Activated CD8-positive, alpha-beta memory T cell treated with anti-CD3 and anti-CD28 coated beads, Interleukin-2, amount 10 ng/mL, durations not matched to agents 7 days and 5 days (primary cell): ENCODE measurements at places on chromosomes 5 and 9. TPM values are rescaled to one million over a fixed set of nuclear protein-coding genes. Genes with fewer than 3 reads are reported as not detected.

- H3K4me3 ChIP-seq: no peak overlapping the region
- H3K36me3 ChIP-seq: no peaks in the 10 kb centered on the region
- peaks cover 42% of the 10 kb centered on the region for H3K27me3 ChIP-seq
- no peaks in the 10 kb centered on the region for H3K4me1 ChIP-seq
- no peak overlapping the region for H3K27ac ChIP-seq
- no peak for DNase-seq
These were observed 678 bp upstream of the KIF12 start for GRCh38 chr9:114099669-114100270.

DNA sequence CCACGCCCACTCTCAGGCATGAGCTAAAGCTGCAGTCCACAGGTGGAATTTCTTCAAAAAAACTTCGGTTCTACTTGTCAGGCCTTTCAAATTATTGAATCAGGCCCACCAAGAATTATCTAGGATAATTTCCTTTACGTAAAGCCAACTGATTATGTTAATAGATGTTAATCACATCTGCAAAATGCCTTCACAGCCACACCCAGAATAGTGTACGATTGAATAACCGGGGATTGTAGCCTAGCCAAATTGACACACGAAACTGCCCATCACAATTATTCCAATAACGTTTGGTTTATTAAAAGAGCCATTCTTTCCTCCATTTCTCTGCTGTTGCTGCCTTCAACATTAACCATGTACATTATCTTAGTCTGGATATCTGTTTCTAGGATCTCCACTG, 148.7 kb downstream of the NR3C1 start:
- H3K27ac ChIP-seq: no peak overlapping the region
- no peaks in the 10 kb centered on the region for H3K27me3 ChIP-seq
- no peaks in the 10 kb centered on the region for H3K36me3 ChIP-seq
- no peak overlapping the region for H3K4me3 ChIP-seq
- no peaks in the 10 kb centered on the region for H3K4me1 ChIP-seq

GRCh38 chr5:54718656-54719055, 201.1 kb downstream of the SNX18 start:
- no peaks in the 10 kb centered on the region for H3K27me3 ChIP-seq
- DNase-seq: no peak
- peak overlapping the region; percentile 87 for H3K27ac ChIP-seq
- H3K4me3 ChIP-seq: no peak overlapping the region
- H3K36me3 ChIP-seq: peaks cover 36% of the 10 kb centered on the region

- H3K4me3 ChIP-seq: no peak overlapping the region
- H3K27me3 ChIP-seq: no peaks in the 10 kb centered on the region
- no peak overlapping the region for H3K27ac ChIP-seq
- no peak for DNase-seq
- H3K4me1 ChIP-seq: no peaks in the 10 kb centered on the region
These were observed 206.5 kb downstream of the KCTD16 start for GRCh38 chr5:144377207-144377606.

- no peak for DNase-seq
- peak overlapping the region; percentile 74 for H3K27ac ChIP-seq
- H3K36me3 ChIP-seq: no peaks in the 10 kb centered on the region
These were observed 729 bp upstream of the TNPO1 start for GRCh38 chr5:72815580-72816283.

DNA sequence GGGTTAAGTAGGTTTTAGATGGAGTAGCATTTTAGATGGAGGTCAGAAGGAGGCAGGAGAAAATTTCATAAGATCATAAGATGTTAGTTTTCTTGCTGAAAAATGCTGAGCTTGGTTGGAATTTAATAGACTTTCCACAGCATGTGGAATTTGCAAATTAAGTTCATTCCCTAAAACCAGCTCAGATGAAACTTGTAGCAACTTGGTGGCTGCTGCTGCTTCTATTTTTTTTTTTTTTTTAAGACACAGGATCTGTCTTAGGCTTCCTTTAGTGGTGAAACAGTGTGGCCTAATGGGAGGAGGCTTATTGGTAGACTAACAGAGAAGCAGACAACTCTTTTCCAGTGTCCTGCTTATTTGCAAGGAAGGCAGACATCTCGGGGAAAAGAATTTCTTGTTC, 154.5 kb downstream of the AOPEP start:
- DNase-seq: no peak
- H3K27me3 ChIP-seq: peaks cover 3% of the 10 kb centered on the region
- peaks cover 32% of the 10 kb centered on the region for H3K4me1 ChIP-seq
- no peak overlapping the region for H3K4me3 ChIP-seq

GRCh38 chr9:100938507-100938906, 90.0 kb upstream of the PLPPR1 start:
- no peaks in the 10 kb centered on the region for H3K4me1 ChIP-seq
- H3K27ac ChIP-seq: no peak overlapping the region
- DNase-seq: no peak
- H3K36me3 ChIP-seq: no peaks in the 10 kb centered on the region

Gene ADAMTS6
- total RNA-seq: 4.0 TPM

Gene GDF9
- 0.26 TPM for total RNA-seq

DNA sequence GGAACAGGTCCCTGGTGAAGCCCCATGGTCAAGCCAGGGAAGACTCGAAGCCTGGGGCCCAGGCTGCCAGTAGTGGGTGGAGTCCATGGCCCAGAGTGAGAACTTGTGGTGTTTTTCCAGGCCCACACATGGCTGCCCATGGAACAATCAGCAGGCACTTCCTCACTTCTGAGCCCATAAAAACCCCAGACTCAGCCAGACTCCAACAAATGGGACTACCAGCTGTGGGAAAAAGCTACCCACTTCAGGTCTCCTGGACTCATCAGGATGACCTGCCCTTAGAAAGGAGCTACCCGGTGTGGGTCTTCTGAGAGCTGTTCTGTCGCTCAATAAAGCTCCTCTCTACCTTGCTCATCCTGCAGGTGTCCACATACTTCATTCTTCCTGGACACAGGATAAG, 108.9 kb downstream of the ST8SIA4 start:
- H3K4me3 ChIP-seq: no peak overlapping the region
- H3K27me3 ChIP-seq: no peaks in the 10 kb centered on the region
- H3K36me3 ChIP-seq: peaks cover 13% of the 10 kb centered on the region
- DNase-seq: no peak
